ENCODE measurements at places on chromosomes 2 and 18. TPM values are rescaled to one million over a fixed set of nuclear protein-coding genes. Genes with fewer than 3 reads are reported as not detected.

LRATD1 gene
- 0.25 TPM for total RNA-seq

ARL6IP6 gene
- 4.5 TPM for total RNA-seq

LIMS2 gene
- total RNA-seq, result 31.8 TPM

CCDC88A gene
- 21.4 TPM for total RNA-seq
